Activated T-helper 2 cell treated with anti-CD3 and anti-CD28 coated beads, Interferon-gamma antibody, Interleukin-2, Interleukin-4, amounts not matched to agents 10 μg/mL and 5 μg/mL and 100 μg/mL, durations not matched to agents 14 hours and 24 hours and 36 hours (primary cell): ENCODE measurements at places on chromosomes 12 and 14. TPM values are rescaled to one million over a fixed set of nuclear protein-coding genes. Genes with fewer than 3 reads are reported as not detected.

CLEC9A gene
- total RNA-seq: not detected in 2 replicates

OAS3 gene
- 27.2 and 29.6 TPM in 2 replicates for total RNA-seq

GALNT9 gene
- not detected in 2 replicates for total RNA-seq

TMEM229B gene
- total RNA-seq: 0.71 and 0.75 TPM in 2 replicates

DNA sequence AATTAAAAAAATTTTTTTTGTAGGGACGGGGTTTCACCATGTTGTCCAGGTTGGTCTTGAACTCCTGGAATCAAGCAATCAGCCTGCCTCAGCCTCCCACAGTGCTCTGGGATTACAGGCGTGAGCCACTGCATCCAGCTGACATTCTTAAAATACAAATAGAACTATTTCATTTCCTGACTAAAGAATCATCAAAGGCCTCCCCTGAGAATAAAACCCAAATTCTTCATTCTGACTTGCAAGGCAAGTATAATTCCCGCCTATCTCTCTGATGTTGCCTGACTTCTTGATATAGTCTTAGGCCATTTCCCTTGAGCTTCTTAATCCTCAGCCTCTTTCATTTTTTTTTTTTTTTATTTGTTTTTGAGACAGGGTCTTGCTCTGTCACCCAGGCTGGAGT, 4.4 kb upstream of the BICD1 start:
- no peak for DNase-seq

- DNase-seq: no peak
Observed at GRCh38 chr12:19544353-19544752, 105.1 kb downstream of the AEBP2 start.

GRCh38 chr14:61231810-61232209, 49.3 kb downstream of the TMEM30B start:
- DNase-seq: no peak

GRCh38 chr12:13745111-13745860, 236.1 kb downstream of the GRIN2B start:
- DNase-seq: no peak

- no peak for DNase-seq
Observed at GRCh38 chr12:54030889-54031471, 1.9 kb upstream of the HOXC5 start.

- no peak for DNase-seq
Observed at GRCh38 chr14:64059454-64060198, 206.8 kb downstream of the SYNE2 start.

- no peak for DNase-seq
Observed at GRCh38 chr14:60771117-60771516, 36.6 kb downstream of the MNAT1 start.

- no peak for DNase-seq
Observed at GRCh38 chr14:50067723-50068495, 48.5 kb downstream of the VCPKMT start.

GRCh38 chr14:24081739-24082211, 10.4 kb downstream of the CPNE6 start:
- DNase-seq: no peak

DNA sequence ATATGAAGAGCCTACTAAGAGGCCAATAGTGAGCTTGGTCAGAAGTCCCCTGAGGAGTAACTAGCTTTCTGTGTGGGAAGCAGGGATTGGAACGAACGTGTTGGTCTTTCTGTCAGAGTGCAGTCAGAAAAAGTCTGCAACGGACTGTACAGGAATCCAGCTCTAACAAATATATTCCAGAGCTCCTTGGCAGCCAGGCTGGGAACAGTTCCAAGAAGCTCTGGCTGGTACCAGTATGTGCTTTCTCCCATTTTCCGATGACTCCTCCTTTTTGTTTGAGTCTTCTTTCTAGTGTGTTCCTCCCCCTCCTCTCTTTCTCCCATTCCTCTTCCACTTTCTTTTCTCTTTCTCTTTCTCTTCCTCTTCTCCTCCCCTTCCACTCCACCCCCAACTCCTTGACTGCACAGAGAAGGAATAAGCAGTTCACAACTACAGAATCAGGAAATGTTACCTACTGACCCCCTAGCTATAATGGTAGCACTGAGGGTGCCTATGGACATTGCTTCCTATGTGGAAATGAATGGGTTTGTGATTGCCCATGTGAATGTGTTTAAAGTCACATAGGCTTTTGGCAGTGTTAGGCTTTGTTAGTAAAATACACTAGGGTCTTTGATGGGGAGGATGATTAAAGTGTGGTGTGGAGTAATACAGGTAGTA, 59.9 kb downstream of the TTLL5 start:
- no peak for DNase-seq

- DNase-seq: no peak
Observed at GRCh38 chr14:65549429-65549828, 136.9 kb downstream of the FUT8 start.

GRCh38 chr12:13489246-13489645, 292.7 kb downstream of the EMP1 start:
- no peak for DNase-seq
